Caudate nucleus (tissue), 63 donors: ENCODE measurements at places on chromosomes 1 and 21.

DNA sequence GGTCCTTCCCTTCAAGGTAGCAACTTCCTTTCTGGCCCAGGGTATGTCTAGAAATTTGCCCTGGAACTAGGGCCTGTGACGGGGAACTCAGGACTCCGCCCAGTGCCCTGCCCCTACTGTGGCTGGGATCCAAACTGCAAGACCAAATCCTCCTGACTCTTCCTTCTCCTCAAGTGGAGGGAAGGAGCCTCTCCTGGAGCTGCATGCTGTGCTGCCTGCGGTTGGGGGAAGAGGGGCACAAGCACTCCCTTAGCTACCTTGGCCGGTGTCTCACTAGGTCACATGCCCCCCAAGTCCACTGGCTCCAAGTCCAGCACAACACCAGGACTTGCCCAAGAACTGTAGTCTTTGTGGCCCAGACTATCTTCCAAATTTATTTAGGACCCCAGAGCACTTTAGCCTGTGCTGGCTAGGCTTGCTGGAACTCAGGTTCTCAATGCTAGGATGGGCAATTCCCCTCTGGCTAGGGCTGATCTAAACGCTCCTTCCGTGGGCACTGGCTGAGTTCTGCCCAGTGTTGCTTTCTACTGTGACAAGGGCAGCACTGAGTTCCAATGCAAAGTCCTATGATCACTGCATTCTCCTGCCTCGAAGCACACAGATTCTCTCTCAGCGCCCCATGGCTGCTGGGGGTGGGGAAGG is 12.2 kb downstream of the ADSS2 start:
- DNase-seq: no peak

DNA sequence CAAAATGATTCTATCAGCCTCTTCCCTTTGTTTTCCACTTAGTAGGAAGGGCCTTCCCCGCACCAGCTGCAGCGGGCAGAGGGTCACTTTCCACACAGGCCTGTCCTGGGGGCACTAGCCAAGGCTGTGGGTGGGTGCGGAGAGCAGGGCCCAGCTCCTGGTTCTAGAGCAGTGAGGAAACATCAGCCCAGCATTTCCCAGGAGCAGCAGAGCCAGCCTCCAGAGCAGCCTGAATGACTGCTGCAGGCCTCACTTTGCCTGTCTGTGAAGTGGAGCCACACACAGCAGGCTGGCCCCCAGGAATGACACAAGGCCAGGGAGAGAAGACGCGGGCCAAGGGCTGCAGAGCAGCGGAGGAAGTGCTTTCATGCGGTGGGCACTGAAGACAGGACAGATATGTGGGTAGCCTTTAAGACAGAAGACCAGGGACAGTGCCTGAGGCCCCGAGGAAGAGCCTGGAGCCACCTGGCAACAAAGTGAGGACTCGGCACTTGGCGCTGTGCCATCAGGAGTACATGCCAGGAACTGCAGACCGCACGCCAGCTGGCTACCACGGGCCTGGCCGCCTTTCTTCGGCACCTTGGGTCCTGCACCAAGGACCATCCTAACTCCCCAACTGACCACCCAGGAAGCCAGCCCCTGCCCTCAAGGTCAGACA is 42.0 kb downstream of the ACOT7 start:
- DNase-seq: no peak

DNA sequence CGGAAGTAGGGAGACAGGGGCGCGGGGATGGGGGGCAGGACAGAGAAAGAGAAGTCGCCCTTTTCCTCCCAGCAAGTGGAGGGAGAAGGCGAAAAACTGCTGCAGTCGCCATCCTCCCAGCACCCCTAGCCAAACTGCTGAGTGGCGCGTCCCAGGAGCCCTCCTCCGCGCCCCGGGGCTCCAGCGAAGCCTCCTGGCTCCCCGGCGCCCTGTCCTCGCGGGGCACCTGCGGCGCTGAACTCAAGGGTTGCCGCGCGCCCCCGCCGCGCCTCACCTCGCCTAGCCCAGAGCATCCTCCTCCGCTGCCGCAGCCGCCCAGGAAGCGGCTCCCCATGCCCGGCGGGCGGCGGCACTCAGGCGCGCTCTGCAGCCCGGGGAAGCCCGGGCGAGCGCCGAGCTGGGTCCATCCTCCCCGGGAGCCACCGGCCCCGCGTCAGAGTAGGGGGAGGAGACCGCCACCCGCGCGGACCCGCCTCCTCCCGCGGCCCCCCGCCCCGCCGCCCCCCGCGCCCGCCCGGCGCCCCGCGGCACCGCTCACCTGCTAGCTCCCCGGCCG is at the start of gene DAB1:
DAB1 (minus strand) TSS at position 405 of the 556 bp plus-strand sequence. CDS start 133,030 bp downstream, outside the sequence.
- no peak for DNase-seq

DNA sequence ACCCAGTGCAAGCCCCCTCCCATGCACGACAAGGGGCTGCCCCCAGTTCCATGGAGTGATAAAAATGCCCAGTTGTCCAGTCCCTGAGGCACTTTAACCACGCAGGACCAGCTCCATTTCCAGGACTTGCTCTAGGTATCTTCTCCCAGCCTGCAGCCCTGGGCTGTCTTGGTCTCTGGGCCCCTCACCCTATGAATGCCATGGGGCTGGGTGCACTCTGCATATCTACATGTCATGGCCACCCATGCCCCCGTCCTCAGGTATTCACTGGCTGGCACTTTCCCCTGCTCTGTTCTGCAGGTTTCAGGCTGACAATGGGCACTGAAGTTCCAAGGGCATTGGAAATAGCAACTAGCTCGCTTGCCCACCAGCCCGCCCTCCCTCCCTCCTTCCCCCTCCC is 19.6 kb upstream of the C1orf174 start:
- DNase-seq: no peak

- no peak for DNase-seq
Measured at GRCh38 chr1:182664296-182664695, 20.1 kb downstream of the RGS8 start.

DNA sequence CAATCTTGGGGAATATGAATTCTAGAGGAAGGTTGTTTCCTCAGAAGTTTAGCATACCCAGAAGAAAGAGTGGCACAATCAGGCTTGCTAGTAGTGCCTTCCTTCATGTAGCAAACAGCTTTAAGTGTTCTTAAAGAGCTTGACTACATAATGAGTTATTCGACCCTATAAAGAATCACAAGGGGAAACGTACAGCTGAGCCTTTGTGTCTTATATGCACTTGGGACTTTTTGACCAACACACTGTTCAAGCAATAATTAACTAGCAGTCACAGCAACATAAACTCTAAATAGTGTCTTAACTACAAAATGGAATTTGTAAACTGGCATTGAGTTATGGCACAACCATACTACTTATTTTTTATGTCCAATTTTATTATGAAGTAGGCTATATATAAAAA is 86.1 kb downstream of the TTLL7 start:
- DNase-seq: no peak
